ENCODE measurements at places on chromosomes 5 and 9. TPM values are rescaled to one million over a fixed set of nuclear protein-coding genes. Genes with fewer than 3 reads are reported as not detected.

HINT2 gene
- 32.6 TPM for total RNA-seq

BARHL1 gene
- not detected for total RNA-seq

HRH2 gene
- total RNA-seq: 9.6 TPM

PIP5KL1 gene
- 11.5 TPM for total RNA-seq

DNA sequence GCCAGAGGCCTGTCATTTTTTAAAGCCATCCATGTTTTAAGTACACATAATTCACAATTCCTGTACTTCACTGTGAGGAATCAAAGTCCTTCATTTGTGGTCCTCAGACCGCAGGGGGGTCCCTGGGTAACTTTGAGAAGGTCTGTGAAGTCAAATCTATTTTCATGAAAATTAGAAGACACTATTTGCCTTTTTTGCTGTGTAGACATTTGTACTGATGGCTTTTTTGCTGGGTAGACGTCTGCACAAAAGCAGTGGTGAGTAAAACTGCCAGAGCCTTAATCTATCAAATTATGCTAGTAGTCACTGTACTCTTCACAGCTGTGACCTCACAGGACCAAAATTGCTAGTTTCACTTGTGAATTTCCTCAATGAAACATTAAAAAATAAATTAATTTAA lies 25.7 kb downstream of the PRUNE2 start:
- H3K4me1 ChIP-seq: no peaks in the 10 kb centered on the region
- H3K27me3 ChIP-seq: no peaks in the 10 kb centered on the region
- H3K27ac ChIP-seq: no peak overlapping the region

- H3K27me3 ChIP-seq: no peaks in the 10 kb centered on the region
- no peak overlapping the region for H3K4me3 ChIP-seq
- no peak overlapping the region for H3K27ac ChIP-seq
- no peaks in the 10 kb centered on the region for H3K4me1 ChIP-seq
- H3K36me3 ChIP-seq: no peaks in the 10 kb centered on the region
These were observed 112.3 kb upstream of the ANKH start for GRCh38 chr5:14983666-14984441.
